ENCODE measurements at places on chromosomes 2 and 18. TPM values are rescaled to one million over a fixed set of nuclear protein-coding genes. Genes with fewer than 3 reads are reported as not detected.

REG3A gene
- total RNA-seq = not detected

GPR45 gene
- total RNA-seq = not detected

DOK6 gene
- total RNA-seq = 0.52 TPM

CFC1 gene
- not detected for total RNA-seq

MAL gene
- total RNA-seq = 11.3 TPM

STEAP3 gene
- total RNA-seq = 13.9 TPM

Measured in M059J (cell line).